ENCODE measurements at places on chromosomes 5 and 9.

DNA sequence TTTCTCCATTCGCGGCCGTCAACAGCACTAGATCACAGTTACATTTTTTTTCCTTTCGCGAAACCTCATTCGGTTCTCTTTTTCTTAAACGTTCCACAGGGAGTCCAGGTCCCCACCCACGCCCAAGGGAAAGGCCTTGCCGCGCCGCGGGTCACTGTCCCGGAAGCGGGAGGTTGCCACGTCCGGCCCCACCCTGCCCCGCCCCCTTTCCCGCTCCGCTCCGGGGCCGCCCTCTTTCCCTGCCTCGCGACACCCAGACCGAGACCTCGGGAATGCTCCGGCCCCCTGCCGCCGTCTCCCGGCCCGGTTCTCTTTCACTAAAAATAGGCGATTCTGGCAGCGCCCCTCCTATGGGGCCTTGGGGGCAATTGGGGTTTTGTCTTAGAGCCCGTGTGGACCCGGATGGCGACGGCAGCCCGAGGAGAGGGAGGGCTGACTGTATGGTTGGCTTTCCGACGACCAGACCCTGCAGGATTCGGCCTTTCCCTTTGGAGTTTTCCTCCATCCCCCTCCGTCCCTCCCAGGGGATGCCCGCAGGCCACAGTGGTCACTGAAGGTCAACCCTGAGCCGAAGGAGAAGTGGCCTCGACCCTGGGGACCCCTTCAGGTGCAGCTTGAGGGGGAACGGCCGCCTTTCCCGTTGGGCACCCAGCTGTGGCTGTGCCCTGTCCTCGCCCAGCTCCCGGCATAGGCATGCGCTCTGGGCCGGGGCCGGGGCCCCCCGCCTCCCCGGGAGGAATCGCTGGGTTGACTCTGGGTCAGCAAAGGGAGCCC is 2.8 kb upstream of the RACK1 start:
- DNase-seq, result peak; percentile 76

GRCh38 chr5:146109379-146109778 is 4.0 kb upstream of the PLAC8L1 start:
- no peak for DNase-seq

DNA sequence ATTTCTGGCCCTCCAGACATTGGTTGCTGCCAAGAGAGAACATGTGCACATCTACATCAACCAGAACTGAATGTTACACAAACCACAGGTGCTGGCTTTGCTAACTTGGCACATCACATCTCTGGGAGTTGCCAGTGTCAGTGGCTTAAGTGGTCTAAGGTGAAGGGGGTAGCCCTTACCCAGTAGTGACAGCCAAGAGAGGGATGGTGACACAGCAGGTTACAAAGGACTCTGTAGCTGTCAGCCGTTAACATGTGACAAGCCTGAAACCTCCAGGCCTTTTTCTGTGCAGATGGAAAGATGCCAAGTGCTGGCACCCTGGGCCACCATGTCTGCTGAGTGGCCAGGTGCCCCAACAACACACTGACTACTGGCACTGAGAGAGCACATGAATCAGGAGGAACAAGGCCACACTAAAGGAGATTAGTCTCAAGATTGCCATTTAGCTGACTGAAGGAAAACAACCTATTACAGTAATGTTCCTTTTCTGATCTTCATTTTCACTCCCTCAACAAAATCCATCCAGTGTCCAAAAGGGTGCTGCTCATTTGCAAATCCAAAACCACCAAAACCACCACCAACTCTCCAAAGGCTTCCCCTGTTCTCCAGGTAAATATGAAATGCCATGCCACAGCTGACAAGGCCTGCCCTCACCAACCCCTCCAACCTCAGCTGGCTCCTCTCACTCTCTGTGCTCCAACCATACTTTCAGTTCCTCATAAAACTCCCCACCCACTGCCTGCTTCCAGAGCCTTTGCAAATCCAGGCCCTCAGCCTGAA is 20.2 kb downstream of the SIL1 start:
- DNase-seq, result no peak

- DNase-seq, result no peak
Observed at GRCh38 chr9:96476591-96476990, 26.6 kb downstream of the HABP4 start.

DNA sequence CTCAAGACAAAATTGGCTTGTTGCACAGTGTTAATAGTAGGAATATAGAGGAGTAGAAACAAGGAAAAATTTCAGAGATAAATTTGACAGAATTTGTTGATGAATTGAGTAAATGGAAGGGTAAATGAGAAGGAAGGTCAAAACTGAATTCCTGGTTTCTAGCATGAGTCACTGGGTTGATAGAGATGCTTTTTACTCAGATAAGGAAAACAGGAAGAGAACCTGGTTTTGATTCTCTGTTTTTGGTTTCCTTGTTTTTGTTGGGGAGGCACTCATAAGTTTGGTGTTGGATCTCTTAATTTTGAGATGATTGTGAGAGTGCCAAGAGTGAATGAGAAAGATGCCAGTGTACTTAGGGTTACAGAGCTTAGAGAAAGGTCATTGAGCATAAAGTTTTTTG is 7.1 kb downstream of the LRRC70 start:
- no peak for DNase-seq

DNA sequence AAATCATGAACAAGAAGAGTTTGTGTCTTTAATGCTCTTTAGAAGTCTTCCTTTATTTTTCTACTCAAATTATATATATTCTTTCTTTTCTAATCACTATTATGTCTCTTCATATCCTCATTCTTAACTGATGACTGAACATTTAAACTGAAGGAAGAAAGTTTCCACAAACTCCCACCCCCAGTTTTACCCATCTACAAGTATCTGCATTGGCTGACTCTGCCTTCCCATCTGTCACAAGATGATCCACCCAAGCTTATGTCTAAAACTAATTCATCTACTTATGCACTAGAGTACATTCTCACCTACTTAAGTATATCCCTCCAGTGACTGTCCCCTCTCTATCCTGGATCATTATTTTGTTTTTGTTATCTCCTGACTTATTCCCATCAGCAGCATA is 344.5 kb downstream of the PRR16 start:
- DNase-seq, result no peak

All from activated T-cell treated with anti-CD3 and anti-CD28 coated beads for 24 hours (primary cell).